ENCODE measurements at places on chromosomes 11 and 22. TPM values are rescaled to one million over a fixed set of nuclear protein-coding genes. Genes with fewer than 3 reads are reported as not detected.

DNA sequence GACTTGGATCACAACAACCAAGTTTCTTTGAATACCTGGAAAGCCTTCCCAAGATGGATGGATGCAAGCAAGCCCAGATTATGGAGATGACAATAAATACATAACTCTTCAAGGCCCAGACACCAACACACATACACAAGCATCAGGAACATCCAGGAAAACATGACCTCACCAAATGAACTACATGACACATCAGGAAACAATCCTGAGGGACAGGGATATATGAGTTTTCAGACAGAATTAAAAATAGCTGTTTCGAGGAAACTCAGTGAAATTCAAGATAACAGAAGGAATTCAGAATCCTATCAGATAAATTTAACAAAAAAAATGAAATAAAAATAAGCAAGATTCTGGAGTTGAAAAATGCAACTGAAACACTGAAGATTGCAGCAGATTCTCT is 659.4 kb downstream of the METTL15 start:
- no peak overlapping the region for H3K4me3 ChIP-seq
- peak; percentile 74 for DNase-seq
- H3K27me3 ChIP-seq = no peaks in the 10 kb centered on the region
- peaks cover 15% of the 10 kb centered on the region for H3K4me1 ChIP-seq

DNA sequence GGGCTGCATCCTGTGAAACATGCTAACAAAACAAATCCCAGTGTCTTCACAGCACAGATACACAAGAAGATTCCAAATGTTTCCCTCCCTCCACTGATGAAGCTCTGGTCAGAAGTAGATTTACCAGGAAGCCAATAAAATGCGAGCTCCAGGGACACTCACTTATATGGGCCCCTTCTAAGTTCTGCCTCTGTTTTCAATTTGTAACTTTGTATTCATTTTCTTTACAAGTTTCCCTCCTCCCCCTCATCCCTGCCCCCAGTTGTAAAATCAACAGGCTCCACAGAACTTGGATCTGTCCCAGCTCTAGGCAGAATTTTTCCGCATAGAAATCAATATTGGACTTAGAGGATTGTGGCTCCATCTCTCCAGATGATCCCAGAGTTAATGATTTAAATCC is 48.1 kb upstream of the ME3 start:
- no peaks in the 10 kb centered on the region for H3K36me3 ChIP-seq
- peak overlapping the region; percentile 87 for H3K27ac ChIP-seq
- H3K4me1 ChIP-seq = peaks cover 31% of the 10 kb centered on the region
- DNase-seq = no peak

DNA sequence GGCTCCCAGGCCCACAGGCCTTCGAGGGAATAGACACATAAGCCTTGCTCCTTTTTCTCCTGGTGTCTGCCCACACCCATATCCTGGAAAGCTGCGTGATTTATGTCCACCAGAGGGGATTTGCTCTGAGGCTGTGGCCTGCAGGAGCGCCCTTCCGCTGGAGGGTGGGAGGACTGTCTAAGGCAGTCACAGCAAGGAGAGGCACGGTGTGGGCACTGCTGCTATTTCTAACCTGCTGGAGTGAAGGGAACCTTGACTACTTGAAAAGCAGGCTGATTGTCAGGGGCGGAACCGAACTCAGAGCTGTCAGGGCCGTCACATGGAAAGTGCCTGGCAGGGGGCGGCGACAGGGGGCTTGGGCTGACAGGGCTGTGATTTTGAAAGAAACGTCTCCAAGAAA is 3.7 kb downstream of the UPB1 start:
- H3K27me3 ChIP-seq = peaks cover 12% of the 10 kb centered on the region
- H3K4me1 ChIP-seq = peaks cover 7% of the 10 kb centered on the region
- H3K36me3 ChIP-seq = no peaks in the 10 kb centered on the region
- H3K27ac ChIP-seq = no peak overlapping the region
- no peak for DNase-seq

- no peak overlapping the region for H3K27ac ChIP-seq
- H3K36me3 ChIP-seq = no peaks in the 10 kb centered on the region
- H3K4me3 ChIP-seq = no peak overlapping the region
- peaks cover 12% of the 10 kb centered on the region for H3K4me1 ChIP-seq
- peak; percentile 62 for DNase-seq
These were observed 9.5 kb upstream of the EHD1 start for GRCh38 chr11:64887757-64888405.

DNA sequence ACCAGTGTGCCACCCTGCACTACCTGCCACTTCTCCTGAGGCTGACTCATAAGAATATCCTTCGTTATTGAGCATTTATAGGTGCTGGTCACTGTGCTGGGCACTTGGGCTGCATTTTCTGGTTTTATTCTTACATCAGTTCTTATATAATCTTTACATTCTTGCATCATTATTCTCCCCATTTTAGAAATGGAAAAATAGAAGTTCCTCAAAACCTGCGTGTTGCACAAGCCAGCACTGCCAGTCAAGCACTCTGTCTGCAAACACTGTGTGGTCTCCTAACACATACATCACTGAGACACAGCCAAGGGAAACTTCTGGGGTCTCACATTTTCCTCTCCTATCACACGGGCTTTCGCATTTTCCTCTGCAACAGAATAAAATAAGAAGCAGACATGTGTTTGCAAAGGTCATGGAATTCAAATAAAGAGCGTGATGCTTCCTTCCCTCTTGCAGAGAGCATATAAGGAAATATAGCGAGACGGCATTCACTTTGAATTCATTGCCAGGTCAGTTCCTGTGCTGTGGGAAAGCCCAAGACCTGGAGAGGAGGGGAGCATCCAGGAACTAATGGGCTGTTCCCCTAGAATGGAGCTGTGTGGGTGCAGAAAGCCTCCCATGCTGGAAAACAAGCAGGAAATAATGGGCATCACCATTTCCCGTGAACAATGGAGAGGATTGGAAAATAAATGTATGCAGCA is 73.9 kb upstream of the SEZ6L start:
- H3K27ac ChIP-seq = no peak overlapping the region
- no peak overlapping the region for H3K4me3 ChIP-seq
- H3K27me3 ChIP-seq = no peaks in the 10 kb centered on the region
- no peaks in the 10 kb centered on the region for H3K36me3 ChIP-seq

- peaks cover 7% of the 10 kb centered on the region for H3K36me3 ChIP-seq
- no peak overlapping the region for H3K27ac ChIP-seq
- H3K4me3 ChIP-seq = no peak overlapping the region
- no peaks in the 10 kb centered on the region for H3K27me3 ChIP-seq
These were observed 99.3 kb upstream of the GAL start for GRCh38 chr11:68584991-68585524.

- no peak overlapping the region for H3K27ac ChIP-seq
- no peak overlapping the region for H3K4me3 ChIP-seq
- no peaks in the 10 kb centered on the region for H3K36me3 ChIP-seq
These were observed 109.6 kb downstream of the RRAS2 start for GRCh38 chr11:14249121-14249963.

DNA sequence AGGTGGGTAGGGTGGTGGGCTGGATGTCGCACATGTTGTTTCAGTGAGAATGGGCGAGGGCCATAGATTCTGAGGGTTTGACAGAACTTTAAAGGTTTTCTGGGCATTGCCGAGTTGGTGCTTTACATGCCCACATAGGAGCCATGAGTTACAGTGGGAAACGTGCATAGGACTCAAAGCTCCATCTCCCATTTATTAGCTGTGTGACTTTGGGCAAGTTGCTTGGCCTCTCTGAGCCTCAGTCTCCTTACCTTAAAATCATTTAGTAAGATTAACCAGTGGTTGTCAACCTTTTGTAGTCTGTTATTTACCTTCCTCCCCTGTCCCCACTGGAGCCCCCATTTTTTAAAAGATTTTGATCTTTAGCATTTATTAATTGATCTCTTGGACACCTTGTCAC is 67.4 kb downstream of the SYT13 start:
- H3K36me3 ChIP-seq = no peaks in the 10 kb centered on the region
- H3K27ac ChIP-seq = no peak overlapping the region
- H3K27me3 ChIP-seq = no peaks in the 10 kb centered on the region
- no peak overlapping the region for H3K4me3 ChIP-seq

GRCh38 chr11:6920702-6921101 is at the start of gene OR2D3:
Gene OR2D3 (plus strand): TSS chr11:6921002. CDS start chr11:6921002, 0 bp downstream.
- no peak within 1 kb of the TSS for H3K27ac ChIP-seq
- no peaks in the 10 kb centered on the region for H3K36me3 ChIP-seq
- no peak within 1 kb of the TSS for H3K4me3 ChIP-seq
- no peaks in the 10 kb centered on the region for H3K27me3 ChIP-seq

GRCh38 chr11:44032299-44033085 is 15.3 kb upstream of the ACCSL start:
- no peaks in the 10 kb centered on the region for H3K36me3 ChIP-seq
- no peak for DNase-seq
- no peaks in the 10 kb centered on the region for H3K4me1 ChIP-seq

DNA sequence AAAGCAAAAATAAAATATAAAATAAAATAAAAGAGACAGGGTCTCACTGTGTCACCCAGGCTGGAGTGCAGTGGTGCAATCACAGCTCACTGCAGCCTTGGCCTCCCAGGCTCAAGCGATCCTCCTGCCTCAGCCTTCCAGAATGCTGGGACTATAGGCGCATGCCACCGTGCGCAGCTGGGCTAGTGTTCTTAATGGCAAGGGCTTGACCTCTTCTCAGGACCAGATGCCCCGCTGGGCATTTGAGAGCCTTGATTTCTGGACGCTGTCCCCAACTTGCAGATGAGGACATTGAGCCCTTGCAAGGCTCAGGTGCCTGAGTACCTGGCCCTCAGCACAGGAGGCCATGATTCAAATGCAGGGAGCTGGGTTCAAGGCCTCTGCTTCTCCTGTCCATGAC is 82.6 kb downstream of the DHCR7 start:
- DNase-seq = no peak
- H3K4me3 ChIP-seq = no peak overlapping the region
- H3K4me1 ChIP-seq = no peaks in the 10 kb centered on the region
- no peaks in the 10 kb centered on the region for H3K27me3 ChIP-seq
- H3K36me3 ChIP-seq = no peaks in the 10 kb centered on the region
- no peak overlapping the region for H3K27ac ChIP-seq

- H3K27ac ChIP-seq = no peak overlapping the region
- no peaks in the 10 kb centered on the region for H3K36me3 ChIP-seq
- H3K27me3 ChIP-seq = no peaks in the 10 kb centered on the region
- H3K4me1 ChIP-seq = no peaks in the 10 kb centered on the region
These were observed 79.7 kb upstream of the KCNQ1OT1 start for GRCh38 chr11:2779499-2779980.

- H3K4me3 ChIP-seq = no peak overlapping the region
- DNase-seq = no peak
- H3K4me1 ChIP-seq = peaks cover 6% of the 10 kb centered on the region
- peaks cover 13% of the 10 kb centered on the region for H3K27me3 ChIP-seq
- H3K27ac ChIP-seq = no peak overlapping the region
These were observed 3.5 kb upstream of the YPEL4 start for GRCh38 chr11:57653163-57653562.

DNA sequence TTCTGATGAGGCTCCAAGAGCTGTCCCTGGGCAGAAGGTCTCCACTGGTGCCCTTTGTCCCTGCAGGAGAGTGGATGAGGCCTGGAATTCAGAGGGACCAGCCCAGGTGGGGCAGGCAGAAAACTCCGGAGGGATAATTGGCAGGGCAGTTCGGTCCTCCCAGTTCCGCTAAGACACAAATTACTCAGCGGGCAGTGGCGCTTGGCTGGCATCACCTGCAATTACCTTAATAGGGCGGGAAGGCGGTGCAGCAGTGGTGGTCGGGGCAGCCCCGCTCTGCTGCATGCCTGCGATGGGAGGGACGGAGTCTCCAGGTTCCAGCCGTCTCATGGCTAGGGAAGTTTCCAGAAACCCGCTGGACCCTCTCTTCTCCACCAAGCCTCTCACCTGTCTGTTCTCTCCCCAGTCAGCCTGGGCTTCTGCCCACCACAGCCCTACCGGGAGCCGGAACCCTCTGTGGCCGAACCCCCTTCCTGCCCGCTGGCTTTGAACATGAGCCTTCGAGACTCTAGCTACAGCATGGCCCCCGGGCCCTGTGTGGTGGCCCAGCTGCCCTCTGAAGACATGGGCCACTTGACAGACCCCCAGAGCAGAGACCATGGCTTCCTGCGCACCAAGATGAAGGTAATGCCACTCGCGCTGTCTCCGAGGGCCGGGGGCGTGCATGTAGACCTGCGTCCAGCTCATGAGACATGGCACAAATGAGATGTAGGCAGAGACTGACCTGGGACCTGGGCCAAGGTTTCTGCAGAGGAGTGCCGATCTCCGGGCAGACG is 7.0 kb downstream of the OVOL1 start:
- H3K27me3 ChIP-seq = peaks cover 13% of the 10 kb centered on the region
- no peak for DNase-seq
- H3K4me1 ChIP-seq = no peaks in the 10 kb centered on the region
- no peak overlapping the region for H3K27ac ChIP-seq
- no peak overlapping the region for H3K4me3 ChIP-seq

- H3K27me3 ChIP-seq = no peaks in the 10 kb centered on the region
- no peaks in the 10 kb centered on the region for H3K36me3 ChIP-seq
These were observed 76.7 kb downstream of the PISD start for GRCh38 chr22:31585161-31585859.

DNA sequence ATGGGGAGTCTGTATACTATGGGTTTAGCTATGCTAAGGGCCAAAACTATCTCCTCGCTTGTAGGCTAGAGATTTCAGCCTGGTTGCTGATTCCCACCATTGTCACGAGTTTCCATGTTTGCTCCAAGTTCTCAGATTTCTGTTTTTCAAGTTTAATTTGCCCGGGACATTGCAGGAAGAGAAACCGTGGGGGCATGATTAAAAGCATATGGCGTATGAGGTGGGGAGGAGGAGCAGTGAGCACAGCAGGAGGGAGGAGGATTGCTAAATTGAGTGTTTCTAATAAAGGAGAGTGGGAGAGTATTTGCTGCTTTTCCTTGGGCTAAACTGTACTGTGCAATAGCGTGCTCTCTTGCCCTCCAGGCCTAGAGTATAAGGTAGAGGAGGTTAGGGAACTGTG is 558.4 kb downstream of the METTL15 start:
- no peak for DNase-seq
- no peak overlapping the region for H3K27ac ChIP-seq
- no peaks in the 10 kb centered on the region for H3K36me3 ChIP-seq
- H3K4me1 ChIP-seq = no peaks in the 10 kb centered on the region
- H3K4me3 ChIP-seq = no peak overlapping the region

IRAG1 gene
- total RNA-seq = 0.35 TPM

OR5A1 gene
- not detected for total RNA-seq

IL10RA gene
- 0.14 TPM for total RNA-seq

TRIM48 gene
- total RNA-seq = not detected

ME3 gene
- total RNA-seq = 27.2 TPM

MMP8 gene
- not detected for total RNA-seq

FXYD6 gene
- 1.9 TPM for total RNA-seq

C22orf15 gene
- total RNA-seq = not detected

CDON gene
- 3.5 TPM for total RNA-seq

YPEL4 gene
- 0.30 TPM for total RNA-seq

MPZL2 gene
- 49.5 TPM for total RNA-seq

Measured in endothelial cell of umbilical vein (primary cell).